D721Med (cell line): ENCODE measurements at places on chromosomes 1 and 21.

DNA sequence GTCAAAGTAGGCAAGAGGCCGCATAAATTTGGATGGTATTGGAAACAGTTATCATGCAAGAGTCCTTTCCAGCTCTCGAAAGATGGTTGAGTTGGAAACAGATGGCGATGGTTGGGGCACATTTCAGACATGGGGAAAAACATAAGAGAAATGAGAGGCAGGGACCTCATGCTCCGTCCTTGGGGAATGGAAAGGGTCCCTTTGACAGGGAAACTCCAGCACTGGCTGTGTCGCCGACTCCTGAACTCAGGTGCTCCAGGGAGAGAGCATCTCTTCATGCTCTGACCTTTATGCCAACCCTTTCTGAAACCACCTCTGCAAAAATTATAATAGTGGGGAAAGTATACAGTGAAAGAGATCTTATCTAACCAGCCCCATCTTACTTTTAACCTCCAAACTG is 36.8 kb upstream of the COL6A2 start:
- DNase-seq = no peak

DNA sequence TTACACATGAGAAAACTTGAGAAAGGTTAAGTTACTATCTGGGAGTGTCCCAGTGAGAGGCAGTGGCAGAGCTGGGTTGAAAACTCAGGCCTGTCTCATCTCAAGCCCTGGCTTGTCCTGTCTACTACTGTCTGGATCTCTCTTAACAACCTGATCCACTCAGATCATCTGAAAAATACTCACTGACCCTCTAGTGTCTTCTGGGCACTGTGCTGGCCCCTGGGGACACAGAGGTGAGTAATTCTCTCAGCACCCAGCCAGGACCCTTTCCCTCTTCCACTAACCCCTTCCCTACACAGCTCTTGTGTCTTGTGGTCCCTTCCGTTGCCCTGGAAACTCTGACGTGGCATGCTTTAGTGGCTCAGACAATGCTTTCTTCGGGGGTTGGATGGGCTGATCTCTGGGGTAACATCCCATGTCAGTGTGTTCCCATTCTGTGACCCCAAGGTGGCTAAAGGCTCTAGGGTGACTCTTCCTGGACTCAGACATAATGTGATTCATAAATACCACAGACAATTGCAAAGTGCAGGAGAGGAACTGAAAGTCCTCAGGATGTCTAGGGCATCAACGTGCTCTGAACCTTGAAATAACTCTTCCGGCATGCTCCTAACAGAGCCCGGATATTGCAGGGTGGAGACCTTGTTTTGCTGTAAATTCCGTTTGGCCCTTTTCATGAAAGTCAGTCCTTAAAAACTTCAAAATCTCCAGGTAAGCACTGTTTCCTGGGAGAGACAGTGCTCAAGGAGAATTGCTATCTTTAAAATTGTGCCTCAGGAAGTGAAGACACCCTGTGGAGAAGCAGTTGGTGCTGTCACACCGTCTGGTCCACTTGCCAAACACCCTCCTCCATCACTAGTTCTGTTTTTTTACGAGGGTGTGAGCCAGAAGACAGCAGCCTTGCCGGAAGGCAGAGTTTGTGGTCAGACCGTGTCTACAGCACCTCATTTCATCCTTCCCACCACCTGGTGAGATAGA is 4.0 kb downstream of the SHISAL2A start:
- DNase-seq = no peak

- DNase-seq = no peak
These were observed 22.8 kb downstream of the S100A6 start for GRCh38 chr1:153513023-153513422.

DNA sequence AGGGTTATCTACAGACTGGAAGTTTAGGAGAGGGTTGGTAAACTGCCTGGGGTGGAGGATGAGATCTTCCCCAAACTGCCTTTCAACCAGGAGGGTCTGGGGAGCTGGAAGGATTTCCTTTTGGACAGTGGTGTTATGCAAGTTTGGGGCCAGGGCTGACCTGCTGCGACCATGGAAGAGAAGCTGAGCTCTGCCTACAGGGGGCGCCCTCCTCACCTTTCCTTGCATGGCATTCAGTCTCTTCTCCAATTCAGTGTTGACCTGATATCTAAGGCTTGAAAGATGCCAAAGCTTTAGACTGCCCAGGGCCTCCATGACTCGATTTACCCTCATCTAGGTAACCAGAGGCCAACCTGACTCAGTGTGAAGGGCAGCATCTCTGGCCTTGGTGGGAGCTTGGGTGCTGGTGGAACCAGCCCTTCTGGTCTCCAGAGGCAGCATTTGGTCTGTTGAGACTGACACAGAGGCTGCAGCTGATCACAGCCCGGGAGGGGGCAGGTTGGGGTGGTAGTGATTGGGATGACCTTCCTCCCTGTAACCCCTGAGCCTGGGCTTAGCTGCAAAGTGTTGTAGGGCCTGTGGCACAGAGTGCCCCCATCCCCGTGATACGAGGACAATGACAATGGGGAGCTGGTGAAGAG is 170.0 kb downstream of the GRIK3 start:
- DNase-seq = no peak

DNA sequence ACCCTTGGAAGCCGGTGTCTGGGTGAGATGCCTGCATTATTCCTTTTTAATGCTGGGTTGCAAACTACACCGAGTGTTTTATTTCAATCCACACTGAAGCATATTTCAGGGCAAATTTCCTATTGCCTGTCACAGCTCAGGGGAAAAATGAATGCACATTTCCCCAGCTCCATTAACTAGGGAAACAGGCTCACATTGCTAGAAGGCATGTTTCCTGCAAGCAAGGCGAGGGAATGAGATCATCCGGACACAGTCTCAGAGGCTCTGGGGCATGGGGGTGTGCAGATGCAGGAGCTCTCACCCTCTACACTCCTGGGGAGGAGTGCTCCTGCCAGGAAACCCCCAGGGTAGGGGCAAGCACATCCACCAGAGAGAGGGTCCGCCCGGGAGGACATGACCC is 24.6 kb downstream of the SYT2 start:
- DNase-seq = no peak

DNA sequence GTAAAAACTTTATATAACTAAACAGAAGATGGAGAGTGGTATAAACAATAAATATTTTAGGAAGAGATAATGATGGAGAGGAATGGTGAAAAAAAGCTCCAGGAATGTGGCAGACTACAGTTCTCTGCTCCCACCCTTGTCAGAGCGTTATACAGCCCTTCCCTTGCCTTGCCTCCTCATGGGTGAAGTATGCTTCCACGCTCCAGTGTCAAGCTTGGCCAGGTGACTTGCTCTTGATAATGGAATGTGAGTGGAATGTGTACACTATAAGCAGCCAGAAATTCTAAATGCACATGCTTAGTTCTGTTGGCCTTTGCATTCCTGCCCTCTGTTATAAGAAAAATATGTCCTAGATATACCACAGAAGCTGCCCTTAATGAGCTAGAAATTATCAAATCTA is 24.7 kb upstream of the POGK start:
- no peak for DNase-seq

GRCh38 chr1:47555306-47555705 is 117.5 kb downstream of the FOXD2 start:
- no peak for DNase-seq

- DNase-seq = no peak
These were observed 3.5 kb downstream of the KRTAP10-7 start for GRCh38 chr21:44603911-44604310.

- no peak for DNase-seq
These were observed 3.1 kb upstream of the TXNIP start for GRCh38 chr1:145999321-146000024.

GRCh38 chr1:240107058-240107684 is 15.5 kb downstream of the FMN2 start:
- no peak for DNase-seq

GRCh38 chr21:34274001-34274400 is 89.8 kb upstream of the KCNE2 start:
- no peak for DNase-seq

GRCh38 chr1:36464605-36465393 is 615 bp upstream of the MRPS15 start:
- DNase-seq = no peak

GRCh38 chr1:94281361-94282142 is 44.2 kb upstream of the ARHGAP29 start:
- no peak for DNase-seq

DNA sequence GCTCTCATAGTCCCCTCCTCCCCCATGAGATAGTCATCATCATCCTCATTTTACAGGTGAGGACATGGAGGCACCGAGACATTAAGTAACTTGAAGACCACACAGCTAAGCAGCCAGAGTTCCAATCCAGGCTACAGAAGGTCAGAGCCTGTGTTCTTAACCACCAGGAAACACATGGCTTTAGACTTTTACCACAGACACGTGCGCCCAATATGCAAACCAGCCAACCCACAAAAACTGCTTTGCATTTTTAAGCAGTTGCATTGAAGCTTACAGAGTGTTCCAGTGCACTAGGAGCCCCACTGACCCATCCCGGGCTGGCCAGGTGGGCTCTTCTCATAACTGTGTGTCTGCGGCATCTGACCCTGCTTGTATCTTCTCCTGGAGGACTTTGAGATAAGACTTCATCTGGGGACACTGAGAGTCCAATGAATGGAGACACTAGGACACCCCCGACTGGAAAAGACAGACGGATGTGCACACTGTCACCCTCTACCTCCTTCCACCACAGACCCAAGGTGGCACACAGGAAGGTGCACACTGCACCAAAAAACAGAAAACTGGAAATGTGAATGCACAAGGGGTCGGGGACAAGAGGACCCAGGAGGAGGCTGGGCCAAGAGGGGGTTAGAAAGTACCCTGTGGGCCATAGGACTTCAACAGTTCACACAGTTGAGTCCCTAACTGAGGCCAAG is 56.4 kb downstream of the ETS2 start:
- DNase-seq = no peak

DNA sequence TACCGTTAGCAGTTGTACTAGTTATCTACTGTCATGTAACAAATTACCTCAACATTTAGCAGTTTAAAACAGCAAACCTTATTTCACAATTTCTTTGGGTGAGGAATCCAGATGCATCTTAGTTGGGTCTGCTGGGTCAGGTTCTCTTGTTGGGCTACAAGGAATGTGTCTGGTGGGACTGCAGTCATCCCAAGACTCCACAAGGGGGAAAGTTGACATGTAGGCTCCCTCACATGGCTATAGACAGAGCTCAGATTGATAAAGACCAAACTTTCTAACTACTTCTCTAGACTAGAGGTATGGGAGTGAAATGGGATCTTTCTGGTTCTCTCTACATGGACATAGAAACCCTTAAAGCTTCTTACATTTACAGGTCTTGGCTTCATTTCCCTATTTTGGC is 160.9 kb downstream of the UCK2 start:
- DNase-seq = no peak

- DNase-seq = no peak
These were observed 9.6 kb downstream of the ZBTB18 start for GRCh38 chr1:244060686-244061085.

- DNase-seq = no peak
These were observed 27.7 kb upstream of the DMBX1 start for GRCh38 chr1:46461809-46462448.

- no peak for DNase-seq
These were observed 19.0 kb upstream of the TLCD4 start for GRCh38 chr1:95098196-95098595.

DNA sequence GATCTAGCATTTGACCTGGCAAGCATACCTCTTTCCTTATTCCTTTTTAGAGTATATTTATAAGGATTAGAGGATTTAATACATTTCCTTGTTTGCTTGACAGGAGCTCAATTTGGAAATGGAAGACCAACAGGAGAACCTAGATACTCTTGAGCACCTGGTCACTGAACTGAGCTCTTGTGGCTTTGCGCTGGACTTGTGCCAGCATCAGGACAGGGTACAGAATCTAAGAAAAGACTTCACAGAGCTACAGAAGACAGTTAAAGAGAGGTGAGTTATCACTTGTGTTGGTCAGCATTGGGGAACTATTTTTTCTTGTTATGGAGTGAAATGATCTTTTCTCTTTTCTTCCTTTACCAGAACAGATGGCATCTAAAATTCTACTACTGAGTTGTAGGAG is 123.4 kb upstream of the BMP8A start:
- no peak for DNase-seq

DNA sequence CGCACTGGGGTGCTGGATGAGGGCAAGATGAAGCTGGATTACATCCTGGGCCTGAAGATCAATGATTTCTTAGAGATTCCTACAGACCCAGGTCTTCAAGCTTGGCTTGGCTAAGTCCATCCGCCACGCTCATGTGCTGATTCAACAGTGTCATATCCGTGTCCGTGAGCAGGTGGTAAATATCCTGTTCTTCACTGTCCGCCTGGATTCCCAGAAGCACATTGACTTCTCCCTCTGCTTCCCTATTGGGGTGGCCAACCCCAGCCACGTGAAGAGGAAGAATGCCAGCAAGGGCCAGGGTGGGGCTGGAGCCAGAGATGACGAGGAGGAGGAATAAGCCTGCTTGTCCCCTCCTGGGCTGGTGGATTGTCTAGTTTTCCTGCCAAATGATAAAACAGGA is 2.2 kb upstream of the CBR3 start:
- no peak for DNase-seq

- no peak for DNase-seq
These were observed 74.0 kb upstream of the DEPDC1 start for GRCh38 chr1:68570871-68571270.

DNA sequence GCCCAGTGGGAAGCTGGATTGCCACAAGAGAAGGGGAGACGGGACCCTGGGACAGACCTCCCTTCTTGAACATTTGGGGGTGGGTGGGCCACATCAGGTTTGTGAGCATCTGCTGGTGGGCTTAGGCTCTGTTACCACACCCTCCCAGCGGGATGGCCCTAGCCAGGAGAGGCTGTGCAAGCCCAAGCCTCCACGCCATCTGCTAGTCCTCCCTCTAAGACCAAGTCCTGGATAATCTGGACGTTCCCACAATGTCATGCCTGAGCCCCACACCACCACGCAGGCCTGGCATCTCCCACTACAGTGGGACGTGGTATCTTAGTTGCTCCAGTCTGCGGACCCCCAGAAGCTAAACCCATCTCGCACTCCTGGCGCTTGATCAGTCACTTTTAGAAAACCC is 3.7 kb upstream of the IBA57 start:
- peak; percentile 75 for DNase-seq

DNA sequence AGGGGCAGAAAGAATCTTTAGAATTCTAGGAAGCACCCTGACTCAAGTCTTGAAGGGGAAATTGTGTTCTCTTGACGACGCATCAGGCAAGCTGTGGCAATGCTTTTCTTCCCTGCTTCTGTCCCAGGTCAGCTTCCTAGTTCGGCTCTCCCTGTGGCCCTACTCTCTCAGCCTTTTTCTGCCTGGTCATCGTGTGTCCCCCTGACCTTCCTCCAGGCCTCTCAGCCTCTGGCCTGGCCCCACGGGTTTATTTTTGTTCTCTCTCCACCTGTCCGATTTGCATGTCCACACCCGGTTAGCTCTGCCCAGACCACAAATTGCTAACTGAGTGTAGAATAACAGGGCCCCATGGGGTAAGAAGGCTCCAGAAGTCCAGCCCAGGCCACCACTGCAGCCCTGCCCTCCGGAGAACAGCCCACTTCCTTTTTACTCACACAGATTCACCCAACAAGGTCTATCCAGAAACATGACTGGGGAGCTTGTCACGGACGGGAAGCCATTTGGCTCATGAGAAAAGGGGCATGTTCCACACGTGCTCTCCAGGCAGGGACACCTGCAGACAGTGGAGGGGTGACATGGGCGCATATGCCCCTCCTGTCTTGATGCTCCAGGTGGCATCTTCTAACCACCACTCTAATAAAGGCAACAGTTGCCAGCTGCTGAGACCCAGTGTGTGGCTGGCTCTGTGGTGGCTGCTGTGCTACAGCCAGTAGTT is 9.8 kb downstream of the KCNN3 start:
- no peak for DNase-seq

GRCh38 chr21:44515359-44516165 is 24.4 kb downstream of the KRTAP10-1 start:
- no peak for DNase-seq

GRCh38 chr1:65525266-65526048 is 105.0 kb downstream of the LEPR start:
- peak; percentile 23 for DNase-seq

- DNase-seq = no peak
These were observed 75.5 kb downstream of the EPHB2 start for GRCh38 chr1:22786101-22786500.
